Thoracic aorta (tissue), 2 donors: ENCODE measurements at places on chromosomes 7 and 10. TPM values are rescaled to one million over a fixed set of nuclear protein-coding genes. Genes with fewer than 3 reads are reported as not detected.

The NANOS1 gene
- 1.4 TPM for total RNA-seq

DNA sequence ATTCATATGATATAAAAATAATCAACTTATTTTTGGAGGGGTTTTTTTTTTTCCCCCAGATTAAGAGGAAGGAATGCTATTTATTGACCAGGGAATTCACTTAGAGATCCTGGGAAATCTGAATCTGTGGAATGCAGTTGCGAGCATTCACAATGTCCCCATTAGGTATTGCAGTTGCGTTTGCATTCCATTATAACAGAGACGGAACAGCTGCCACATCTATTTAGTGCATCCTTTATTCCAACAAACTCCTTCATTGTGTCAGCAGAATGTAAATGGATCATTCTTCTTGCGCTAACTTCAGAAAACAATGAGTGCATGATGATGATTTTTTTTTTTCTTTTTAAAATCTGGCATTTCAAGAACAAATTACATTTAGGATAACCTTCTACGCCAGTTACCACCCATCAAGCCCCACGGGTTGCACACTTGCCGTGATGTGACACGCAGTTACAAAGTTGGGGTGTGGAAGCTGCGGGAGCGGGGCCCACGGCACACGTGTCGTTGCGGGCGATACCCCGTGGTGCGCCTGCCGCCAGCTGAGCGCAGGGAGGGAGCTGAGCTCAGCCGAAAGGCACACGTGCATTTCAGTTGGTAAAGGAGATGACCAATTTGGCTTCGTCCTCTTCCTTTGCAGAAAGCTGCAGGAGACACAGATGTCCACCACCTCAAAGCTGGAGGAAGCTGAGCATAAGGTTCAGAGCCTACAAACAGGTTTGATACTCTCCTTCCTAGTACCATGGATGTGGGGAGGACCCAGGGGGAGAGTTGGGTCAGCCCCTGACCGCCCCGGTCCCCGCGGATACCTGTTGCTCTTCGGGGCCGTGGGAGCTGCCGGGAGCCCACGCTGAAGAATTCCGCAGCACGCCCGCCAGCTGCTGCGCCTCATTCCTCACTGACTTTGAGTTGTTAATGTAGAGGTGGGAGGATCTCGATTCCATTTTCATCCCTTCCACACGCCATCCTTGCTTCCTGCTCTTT, 175.3 kb upstream of the SH2B2 start:
- peaks cover 9% of the 10 kb centered on the region for H3K4me1 ChIP-seq
- DNase-seq = no peak
- no peak overlapping the region for H3K4me3 ChIP-seq
- no peaks in the 10 kb centered on the region for H3K27me3 ChIP-seq
- H3K36me3 ChIP-seq = peaks cover 11% of the 10 kb centered on the region
- no peak overlapping the region for H3K27ac ChIP-seq

The SUN3 gene
- not detected for total RNA-seq

DNA sequence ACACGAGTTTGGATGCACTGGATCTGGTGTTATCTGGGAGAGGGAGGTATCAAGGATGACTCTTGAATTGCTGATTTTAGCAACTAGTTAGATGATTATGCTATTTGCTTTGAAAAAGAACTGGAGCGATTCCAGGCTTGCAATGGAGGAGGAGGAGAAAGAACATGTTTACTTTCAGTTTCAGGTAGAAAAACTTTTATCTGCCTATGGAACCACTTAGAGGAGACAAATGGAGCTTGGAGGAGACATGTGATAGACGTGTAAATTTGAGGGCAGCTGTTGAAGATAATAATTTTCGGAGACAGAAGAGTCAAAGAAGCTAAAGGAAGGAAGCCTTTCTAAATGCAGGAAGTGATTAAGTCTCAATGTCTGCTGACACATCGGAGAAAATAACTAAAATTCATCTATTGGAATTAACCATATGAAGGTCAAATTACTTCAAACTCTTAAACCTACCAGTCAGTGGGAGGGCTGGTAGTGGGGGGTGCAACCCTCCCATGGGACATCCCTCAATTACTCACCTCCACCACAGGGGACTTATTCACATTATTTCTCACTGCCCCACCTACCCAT, 56.4 kb upstream of the GNAI1 start:
- no peak overlapping the region for H3K27ac ChIP-seq
- peak overlapping the region; percentile 59 for H3K4me3 ChIP-seq
- no peaks in the 10 kb centered on the region for H3K4me1 ChIP-seq
- H3K27me3 ChIP-seq = no peaks in the 10 kb centered on the region
- no peak for DNase-seq
